ENCODE measurements at places on chromosomes 4 and X.

DNA sequence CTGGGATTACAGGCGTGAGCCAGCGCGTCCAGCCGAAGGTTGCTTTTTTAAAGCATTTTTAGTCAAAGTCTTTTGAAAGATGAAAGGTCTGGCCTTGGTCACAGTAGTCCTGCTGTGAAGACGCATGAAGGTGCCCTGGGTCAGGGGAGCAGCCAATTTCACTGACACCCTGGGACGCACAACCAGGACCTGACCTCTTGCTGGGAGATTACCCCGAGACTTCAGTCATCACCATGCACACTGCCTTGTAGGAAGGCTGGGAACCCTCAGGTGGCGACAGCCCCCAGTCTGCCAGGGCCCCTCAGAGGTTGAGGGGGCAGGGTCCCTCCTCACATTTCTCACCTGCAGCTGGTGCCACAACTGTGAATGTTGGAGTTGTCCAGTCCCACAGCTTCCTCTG, 53.2 kb downstream of the CPLX1 start:
- DNase-seq = no peak

DNA sequence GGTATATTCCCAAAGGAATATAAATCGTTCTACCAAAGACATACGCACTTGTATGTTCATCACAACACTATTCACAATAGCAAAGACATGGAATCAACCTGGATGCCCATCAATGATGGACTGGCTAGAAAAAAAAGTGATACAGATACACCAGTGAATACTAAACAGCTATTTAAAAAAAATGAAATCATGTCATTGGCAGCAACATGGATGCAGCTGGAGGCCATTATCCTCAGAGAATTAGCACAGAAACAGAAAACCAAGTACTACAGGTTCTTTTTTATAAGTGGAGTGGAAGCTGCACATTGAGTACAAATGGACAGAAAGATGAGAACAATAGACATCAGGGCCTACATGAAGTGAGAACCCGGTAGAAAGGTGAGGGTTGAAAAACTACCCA, 81.4 kb downstream of the ANTXR2 start:
- no peak for DNase-seq

DNA sequence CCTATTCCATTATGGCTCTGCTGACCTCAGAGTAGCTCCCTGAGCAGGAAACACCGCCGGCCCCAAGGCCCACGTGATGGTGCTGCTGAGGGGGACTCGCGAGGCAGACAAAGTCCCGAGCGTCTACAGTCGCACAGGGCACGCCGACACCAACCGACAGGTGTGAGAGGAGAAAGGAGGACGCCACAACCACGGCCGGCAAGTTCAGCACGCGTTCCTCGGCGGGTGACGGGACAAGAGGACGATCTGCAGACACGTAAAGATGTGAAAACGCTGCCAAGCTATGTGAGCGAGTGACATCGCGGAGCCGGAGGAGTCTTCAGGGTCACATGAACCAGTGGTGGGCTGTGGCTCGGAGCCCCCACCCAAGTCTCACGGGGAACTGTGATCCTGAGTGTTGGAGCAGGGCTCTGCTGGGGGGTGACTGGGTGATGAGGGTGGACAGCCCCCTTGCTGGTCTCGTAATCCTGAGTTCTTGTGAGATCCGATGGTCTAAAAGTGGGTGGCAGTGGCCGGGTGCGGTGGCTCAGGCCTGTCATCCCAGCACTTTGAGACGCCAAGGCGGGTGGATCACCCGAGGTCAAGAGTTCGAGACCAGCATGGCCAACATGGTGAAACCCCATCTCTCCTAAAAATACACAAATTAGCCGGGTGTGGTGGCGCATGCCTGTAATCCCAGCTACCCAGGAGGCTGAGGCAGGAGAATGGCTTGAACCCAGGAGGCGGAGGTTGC, 34.0 kb downstream of the PPP2R3B start:
- DNase-seq = no peak

- no peak for DNase-seq
Measured at GRCh38 chr4:109803924-109804571, 2.2 kb upstream of the CFI start.

DNA sequence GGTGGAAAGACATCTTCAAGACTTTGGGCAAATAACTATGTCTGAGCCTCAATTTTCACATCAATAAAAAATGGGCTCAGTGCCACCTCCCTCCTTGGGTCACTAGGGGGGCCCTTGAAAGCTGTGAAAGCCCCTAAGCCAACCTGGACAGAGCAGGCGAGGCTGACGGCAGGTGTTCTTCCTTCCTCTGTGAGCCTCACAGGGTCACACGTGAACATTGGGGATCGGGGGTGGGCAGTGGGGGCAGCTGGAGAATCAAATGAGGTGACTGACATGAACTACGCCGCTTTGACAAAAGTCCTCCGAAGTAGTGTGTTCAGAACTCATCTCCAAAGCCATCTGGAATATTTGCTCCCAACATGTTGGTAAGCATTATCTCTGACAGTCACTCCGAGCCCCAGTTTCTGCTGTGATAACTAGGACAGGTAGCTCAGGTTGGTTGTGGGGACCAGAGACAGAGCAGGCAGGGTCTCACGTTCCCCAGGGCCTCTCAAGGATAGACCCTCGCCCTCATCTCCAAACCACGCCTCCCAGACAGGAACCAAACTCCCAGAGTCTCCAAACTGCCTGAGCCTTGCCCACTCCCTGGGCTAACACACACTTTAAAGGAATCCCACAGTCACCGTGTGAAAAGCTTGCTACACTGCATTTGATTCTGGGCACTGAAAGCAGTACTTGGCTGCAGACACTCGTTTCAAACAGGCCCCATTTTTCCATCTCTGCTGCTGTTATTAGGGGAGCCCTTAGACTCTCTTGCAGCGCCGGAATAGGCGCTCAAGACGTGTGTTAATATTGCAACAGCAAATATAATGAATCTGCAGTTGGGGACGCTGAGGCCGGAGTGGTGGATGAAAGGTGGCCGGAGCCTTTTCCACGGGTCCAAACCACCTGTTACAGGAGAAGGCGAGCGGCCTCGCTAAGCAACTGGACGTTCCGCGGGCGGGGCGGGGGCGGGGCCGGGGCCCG, 717 bp upstream of the WFS1 start:
- DNase-seq = no peak

DNA sequence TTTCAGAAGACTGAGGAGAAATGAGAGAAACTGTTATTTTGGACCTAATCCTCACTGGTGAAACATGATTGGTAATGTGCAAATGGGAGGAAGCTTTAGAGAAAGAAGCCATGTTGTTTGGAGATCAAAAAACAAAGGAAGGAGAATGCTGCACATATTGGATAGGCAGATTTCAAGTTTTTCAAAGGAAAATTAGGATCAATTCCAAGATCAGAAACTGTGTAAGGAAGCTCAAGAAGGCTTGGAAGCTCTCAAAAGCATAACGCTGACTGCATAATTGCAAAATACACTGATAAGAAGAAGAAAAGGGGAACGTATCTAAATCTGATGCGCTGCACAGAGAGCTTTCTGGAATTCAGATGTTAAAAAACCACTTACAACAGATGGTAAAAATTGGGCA, 34.6 kb downstream of the KLHL15 start:
- DNase-seq = no peak

DNA sequence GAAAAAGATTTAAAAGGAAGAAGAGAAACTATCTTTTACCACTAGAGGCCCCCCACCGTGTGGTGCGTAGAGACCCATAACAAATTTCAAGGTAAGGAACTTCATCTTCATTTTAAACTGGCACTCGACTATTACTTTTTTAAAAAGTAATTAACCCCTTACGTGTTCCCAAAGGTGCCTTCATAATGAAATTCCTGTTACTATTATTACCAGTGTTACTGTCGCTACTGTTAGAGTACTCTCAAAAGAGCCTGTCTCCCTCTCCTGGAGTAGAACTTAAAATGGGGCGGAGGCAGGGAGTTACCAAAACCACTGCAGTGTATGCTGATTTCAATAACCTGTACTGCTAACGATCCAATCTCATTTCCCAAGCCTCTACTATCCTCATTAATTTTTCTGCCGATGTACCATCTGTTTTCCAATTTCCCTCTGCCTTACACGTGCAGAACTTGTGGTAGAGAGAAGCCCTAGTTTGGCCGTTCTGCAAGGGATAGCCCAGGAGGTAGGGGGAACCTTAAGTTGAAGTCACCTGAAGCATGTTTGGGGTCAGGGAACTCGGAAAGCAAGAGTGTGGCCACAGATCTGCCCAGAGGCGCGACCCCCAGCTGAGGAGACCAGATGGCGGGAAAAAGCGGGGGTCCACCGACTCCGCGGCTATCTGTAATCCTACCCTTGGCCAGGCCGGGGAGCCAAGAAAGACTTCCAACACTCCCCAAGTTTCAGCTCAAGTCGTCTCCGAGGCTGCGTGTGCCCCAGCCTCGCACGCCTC, 720 bp upstream of the STK26 start:
- no peak for DNase-seq

GRCh38 chr4:152992027-152992426, 55.9 kb downstream of the FHDC1 start:
- no peak for DNase-seq

DNA sequence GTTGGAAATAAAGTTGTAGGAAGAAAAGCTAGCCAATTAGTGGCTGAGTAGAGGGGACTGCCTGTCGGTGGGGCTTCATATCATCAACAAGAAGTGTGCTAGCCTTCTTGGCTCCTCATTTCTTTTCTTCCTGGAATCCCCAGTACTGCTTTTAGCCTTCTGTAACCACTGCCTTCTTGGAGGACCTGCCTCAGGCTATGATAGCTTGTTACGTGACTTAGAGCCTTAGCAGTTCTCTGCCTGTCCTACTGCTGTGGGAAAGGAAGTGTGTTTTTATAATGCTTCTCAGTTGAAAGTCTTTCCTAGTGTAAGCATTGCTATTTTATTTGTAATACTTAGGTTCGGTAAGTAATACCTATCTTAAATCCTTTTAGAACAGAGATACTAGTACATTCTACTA, 61.9 kb downstream of the LARP1B start:
- DNase-seq = no peak

DNA sequence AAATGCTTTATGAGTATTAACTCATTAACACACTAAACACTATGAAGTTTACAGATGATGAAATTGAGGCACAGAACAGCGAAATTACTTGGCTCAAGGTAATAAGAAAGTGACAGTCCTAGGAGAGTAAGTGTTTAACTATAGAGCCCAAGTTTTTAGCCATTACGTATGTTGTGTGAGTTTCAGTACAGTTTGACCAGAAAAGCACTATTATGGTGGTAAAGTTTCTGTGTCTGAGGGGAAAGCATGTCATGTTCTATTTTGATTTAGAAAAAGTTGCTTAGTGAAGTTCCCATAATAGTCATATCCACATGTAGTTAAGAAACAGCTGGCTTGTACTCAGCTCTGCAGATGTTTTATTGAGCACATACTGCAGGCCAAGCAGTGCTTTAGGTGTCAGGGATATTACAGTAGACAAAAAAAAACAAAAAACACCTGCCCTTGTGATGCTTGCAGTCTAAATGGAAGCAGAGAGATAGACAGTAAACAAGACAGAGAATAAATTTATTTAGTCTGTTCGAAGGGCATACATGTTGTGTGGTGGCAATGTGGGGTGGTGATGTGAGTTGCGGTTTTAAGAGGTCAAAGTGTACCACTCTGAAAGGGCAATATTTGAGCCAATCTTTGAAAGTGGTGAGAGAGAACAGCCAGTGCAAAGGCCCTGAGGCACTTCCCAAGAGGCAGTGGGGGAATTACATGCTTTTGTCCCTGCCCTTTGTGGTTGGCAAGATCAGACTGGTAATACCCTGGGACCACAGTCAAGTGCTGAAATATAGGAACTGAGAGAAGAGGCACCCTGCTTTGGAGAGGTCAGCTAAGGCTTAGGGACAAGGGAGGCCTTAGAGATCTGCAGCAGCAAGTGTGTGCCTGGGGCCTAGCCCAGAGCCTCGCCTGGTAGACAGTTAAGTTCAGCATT, 6.2 kb downstream of the TMEM131L start:
- DNase-seq = no peak

GRCh38 chr4:143768007-143768591, 67.6 kb upstream of the FREM3 start:
- DNase-seq = no peak

- DNase-seq = no peak
Measured at GRCh38 chr4:110075083-110075738, 123.2 kb downstream of the ELOVL6 start.

- DNase-seq = no peak
Measured at GRCh38 chrX:137198040-137198439, 164.2 kb upstream of the GPR101 start.

- DNase-seq = no peak
Measured at GRCh38 chr4:2288051-2288541, 26.2 kb upstream of the MXD4 start.

- no peak for DNase-seq
Measured at GRCh38 chr4:102675141-102675540, 85.6 kb downstream of the MANBA start.

DNA sequence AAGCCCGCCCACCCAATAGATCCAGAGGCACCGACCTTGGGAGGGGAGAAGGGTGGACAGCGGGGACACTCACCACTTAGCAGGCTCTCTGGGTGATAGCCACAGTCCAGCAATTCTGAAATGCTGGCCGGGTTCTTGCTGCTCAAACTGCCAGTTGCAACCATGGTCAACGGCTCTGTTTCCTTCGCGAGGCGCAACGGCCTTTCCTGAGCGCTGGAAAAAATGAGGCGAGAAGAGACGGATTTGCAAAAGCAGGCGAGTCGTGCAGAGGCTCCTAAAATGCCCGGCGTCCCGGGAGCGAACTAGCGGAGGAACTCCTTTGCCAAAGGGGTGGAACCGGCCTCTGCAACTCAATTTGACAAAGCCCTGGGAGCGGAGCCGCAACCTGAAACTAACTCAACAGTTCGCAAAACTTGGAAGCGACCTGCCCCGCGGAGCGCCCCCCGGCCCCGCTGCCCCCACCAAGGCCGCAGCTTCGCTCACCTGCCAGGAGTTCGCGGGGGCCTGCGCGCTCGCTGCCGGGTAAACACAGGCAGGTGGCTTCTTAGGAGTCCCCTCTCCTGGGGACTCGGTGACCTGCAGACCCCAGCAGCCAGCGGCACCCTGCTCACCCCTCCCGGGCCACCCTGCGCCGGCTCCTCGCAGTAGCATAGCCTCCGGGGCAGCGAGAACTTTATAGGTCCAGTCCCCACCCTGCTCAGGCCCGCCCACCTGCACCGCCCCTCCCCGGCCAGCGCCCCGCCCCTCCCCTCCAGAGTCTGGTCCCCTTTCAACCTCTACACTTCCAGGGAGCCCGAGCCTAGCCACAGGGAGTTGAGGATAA, at the start of gene DDIT4L:
TSS of gene DDIT4L (minus strand) at position 649 of the 823 bp plus-strand sequence. CDS start at position 164, 485 bp downstream.
- DNase-seq = no peak

- DNase-seq = no peak
Measured at GRCh38 chr4:182604161-182604622, 313.0 kb downstream of the DCTD start.

GRCh38 chr4:168900080-168900479, 110.0 kb downstream of the CBR4 start:
- no peak for DNase-seq
